ENCODE measurements at places on chromosomes 12 and 14.

- no peak for DNase-seq
These were observed 58.5 kb upstream of the HIF1A start for GRCh38 chr14:61636779-61637178.

GRCh38 chr14:61229475-61229888 lies 51.7 kb downstream of the TMEM30B start:
- no peak for DNase-seq

- DNase-seq = no peak
These were observed 168.1 kb upstream of the NOVA1 start for GRCh38 chr14:26765768-26766520.

GRCh38 chr12:1606021-1606622 lies 11.7 kb upstream of the FBXL14 start:
- DNase-seq = peak; percentile 64

DNA sequence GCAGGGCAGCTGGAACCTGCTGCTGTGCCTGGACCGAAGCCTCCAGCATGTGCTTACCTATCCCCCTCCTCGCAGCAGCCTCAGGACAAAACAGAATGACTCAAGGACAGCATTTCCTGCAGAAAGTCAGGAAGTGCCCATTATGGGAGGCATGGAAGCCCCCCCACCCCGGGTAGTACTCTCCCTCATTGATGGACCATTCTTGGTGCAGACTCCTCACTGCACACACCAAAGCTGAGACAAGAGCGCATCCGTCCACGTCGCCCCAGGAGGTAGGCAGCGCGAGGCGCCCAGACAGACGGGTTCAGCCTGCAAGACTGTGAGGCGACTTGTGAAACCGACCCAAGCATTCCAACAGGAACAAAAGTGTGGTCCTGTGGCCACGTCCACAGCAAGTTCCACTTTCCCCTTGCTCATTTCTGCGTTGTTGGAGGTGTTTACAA lies 243.9 kb upstream of the ATXN7L3B start:
- DNase-seq = no peak

Measured in NAMALWA (cell line).